ENCODE measurements at places on chromosomes 16 and 17.

- no peak for DNase-seq
Observed at GRCh38 chr16:58337090-58337444, 42.2 kb upstream of the PRSS54 start.

DNA sequence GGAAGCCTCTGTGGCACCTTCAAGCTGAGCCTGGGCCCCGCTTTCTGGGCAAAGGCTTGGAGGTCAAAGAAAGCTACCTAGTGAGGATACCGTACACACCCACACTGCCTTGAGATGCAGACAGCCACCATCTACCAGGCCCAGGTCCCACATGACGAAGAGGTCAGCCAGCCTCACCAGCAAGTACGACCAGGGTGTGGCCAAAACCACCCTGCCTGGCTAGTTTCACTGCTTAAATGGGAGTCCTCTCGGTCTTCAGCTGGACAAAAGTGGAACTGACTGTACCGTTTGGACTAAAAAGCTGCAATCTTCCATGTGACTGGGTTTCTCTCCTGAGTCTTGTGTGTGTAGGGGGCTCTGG, 21.6 kb downstream of the VASN start:
- no peak for DNase-seq

DNA sequence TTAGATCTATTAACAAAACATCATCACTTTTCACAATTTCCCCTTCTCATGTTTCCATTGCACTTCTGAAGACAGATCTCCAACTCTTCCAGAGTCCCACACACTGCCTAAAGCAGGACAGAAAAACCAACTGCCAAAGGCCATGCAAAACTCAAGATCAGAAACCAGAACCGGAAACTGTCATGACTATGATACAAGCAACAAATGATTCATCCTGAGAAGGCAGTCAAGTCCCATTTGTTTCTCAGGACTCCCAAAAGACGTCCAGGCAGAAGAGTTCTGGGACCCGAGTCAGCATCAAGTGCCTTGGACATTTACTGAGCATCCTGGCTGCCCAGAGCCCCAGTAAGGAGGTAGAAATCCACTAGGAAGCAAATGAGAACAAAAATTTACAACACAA, 38.8 kb downstream of the ERN1 start:
- DNase-seq = no peak

DNA sequence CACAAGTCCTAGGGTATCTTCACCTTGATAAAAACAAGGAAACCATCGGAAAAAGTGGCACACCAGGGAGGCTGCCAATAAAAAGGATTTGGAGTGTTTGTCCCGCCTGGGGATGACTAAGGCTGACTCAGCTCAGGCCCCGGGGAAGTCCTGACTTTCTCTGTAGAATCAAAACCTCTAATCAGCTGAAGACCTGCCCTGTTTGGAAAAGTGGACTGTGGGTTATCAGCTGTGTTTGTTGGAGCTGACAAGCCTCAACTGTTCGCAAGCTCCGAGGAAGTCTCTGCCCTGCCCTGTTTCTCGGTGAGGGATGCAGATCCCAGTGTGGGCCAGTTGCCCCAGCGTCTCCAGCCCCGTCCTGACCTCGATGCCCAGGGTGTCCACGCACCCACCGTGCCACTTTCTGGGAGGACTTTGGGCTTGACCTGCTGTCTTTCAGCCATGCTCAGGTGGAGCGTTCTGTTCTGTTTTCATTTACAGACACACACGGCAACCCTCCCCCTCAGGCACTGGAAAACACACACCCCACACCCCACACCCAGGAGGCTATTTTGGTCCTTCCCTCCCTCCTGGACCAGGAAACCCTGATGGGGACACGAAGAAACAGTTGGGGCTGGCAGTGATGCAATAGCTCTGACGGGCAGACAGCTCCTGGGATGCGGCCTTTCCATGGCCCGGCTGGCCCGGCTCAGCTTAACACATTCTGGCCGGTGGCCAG, 27.6 kb upstream of the PITPNA start:
- DNase-seq = no peak

DNA sequence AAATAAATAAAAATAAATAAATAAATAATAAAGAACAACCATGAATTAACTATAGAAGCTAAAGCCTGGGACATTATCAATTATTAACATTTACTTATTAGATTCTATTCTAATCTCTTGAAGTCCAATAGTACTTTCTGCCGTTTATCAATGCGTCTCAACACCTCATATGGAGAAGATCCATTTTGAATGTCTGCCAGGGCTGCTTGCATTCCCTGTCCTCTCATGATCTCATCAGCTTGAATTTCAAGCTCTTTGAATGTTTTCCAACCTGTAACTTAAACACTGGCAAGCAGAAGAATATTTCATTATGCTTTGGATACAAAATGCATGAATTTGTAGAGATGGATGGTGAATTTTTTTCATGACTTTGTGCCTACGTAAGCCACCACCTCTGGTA, 191.9 kb upstream of the ANKFN1 start:
- no peak for DNase-seq

GRCh38 chr16:87431926-87432325, 39.8 kb downstream of the MAP1LC3B start:
- DNase-seq = no peak

DNA sequence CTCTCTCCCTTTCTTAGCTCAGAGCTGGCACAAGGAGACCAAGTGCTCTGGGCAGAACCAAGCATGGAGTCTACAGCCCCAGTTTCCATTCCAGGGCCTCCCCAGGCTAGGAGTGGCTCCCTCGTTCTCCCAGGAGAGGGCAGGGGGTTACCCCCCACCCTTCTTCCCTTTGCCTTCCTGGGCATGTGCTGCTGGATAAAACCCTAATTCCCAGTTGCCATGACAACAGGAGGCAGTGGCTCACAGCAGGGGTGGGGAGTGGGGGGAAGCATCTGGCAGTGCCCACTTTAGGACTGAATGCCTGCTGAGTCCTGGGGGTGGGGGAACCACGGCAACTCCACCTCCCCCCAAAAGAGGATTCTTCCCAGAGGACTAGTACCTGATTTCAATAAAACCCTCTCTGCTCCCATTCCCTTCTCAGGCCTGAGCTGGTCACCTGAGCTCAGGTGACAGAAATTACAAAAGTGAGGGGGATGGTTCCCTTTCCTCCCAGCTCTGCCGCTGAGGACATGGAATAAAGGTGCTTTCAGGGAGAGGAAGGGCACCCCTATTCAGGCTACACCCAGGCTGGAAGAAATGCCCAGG, 1.8 kb downstream of the MPP2 start:
- DNase-seq = no peak

GRCh38 chr17:16215965-16216316, 607 bp upstream of the NCOR1 start:
- DNase-seq = peak; percentile 25

DNA sequence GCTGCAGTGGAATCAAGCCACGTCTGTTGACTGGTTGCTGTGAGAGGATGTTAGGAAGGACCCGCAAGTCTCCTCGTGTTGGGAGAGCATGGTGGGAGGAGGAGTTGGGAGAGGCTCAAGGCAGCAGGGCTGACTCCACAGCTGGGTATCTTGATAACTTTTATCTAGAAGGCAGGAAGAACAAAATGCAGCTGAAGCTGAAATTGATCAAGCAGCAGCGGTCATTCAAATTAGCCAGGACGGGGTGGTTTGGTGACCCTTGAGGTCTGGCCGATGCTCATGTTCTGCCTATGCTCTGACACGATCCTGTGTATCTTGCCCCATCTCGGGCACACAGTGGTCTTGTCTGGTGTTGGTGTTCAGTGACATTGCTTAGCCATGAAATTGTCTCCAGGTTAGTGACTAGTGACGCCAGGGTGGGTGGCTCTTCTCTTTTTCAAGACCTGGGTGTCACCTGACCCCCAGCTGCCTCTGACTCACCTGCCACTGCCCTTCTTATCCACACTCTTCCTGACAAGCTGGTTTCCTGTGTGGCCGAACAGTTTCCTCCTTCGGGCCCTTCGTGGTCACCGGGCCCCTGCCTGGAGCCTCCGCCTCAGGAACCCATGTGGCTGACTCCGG, 19.1 kb downstream of the NPTX1 start:
- DNase-seq = no peak

GRCh38 chr17:76312735-76313134, 4.7 kb upstream of the QRICH2 start:
- DNase-seq = no peak

- DNase-seq = no peak
Observed at GRCh38 chr16:82181461-82182185, 11.6 kb upstream of the MPHOSPH6 start.

DNA sequence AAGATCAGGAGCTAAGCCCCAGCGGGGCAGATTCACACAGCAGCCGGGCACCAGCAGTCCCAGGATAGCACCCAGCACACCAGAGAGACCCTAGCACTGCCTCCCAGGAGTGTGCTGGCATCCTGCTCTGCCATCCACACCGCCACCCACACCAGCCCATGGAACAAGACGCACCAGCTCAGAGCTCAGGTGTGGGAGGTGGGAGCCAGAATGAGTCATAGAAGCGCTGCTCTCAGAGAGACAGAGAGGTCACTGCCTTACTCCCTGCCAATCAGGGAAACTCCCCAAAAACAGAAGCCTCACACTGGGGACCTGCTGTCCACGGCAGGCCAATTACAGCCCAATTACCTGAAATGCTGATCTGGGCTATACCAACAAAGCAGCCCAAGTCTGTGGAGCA, 64.9 kb downstream of the CDYL2 start:
- no peak for DNase-seq

DNA sequence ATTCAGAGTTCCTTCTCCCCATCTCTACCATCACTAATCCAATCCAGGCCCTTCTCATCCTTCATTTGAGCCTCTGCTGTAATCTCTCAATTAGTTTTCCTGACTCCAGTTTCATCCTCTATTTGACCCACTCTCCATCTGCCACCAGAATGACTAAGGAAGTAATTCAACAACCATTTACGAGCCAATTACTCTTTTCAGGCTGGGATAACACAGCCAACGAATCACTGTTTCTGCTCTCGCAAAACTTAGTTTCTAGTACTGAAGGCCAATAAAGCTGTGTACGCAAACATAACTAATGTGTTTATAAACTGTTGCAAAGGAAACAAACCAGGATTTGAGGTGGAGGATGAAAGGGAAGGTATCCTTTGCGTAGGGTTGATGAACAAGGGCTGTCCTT, 53.7 kb downstream of the MAP2K6 start:
- no peak for DNase-seq

- no peak for DNase-seq
Observed at GRCh38 chr17:1473170-1473569, 17.1 kb upstream of the CRK start.

DNA sequence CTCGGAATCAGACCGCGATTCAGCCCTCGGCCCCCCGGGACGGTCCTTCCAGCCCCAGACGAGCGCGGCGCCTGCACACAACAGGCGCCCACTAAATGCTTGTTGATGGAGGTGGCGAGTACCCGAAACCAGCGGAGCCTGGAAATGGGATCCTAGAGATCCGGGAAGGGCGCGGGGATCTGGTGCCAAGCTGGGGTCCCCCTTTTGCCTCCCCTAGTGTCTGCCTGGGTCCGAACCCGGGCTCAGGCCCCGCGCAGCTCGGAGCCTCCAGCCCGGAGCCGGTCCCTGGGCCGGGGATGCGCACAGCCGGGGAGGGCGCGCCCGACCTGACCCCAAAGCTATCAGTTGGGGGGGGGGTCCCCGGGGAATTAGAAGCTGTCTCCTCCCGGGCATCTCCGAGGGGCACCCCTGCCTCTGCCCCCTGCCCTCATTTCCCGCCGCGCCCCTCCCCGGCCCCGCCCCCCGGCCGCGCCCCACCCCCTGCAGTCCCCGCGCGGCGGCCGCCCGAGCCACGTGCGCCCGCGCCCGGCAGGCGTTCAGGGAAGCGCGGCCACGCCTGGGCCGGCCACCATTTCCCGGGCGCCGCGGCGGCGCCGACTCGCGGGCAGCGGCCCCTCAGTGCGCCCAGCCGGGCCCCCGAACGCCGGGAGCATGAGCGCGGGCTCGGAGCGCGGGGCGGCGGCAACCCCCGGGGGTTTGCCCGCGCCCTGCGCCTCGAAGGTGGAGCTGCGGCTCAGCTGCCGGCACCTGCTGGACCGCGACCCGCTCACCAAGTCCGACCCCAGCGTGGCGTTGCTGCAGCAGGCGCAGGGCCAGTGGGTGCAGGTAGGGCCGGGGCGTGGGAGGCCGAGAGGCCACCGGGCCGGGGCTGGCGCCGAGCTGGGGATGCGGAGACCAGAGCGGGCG, at the start of gene CPNE7:
Gene CPNE7, plus strand, starts transcription at position 512 of the 906 bp plus-strand sequence. Its CDS starts 140 bp downstream, at position 652.
- DNase-seq = no peak

DNA sequence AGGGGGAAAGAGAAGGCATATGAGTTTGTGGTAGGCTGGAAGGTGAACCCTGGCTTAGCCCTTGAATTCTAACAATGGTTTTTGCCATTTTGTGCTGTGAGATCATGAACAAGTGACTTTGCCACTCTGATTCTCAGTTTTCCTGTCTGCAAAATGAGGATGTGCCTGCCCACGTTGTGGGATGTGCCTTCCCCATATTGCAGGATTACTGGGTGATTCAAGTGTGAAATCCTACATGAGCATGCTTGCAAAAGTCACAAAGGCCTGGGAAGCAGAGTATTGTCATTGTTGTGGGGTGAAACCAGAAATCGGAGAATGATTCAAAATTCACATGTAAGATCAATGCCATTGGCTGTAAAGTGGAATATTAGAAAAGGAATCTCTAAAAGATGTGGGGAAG, 28.6 kb upstream of the TVP23A start:
- DNase-seq = no peak

DNA sequence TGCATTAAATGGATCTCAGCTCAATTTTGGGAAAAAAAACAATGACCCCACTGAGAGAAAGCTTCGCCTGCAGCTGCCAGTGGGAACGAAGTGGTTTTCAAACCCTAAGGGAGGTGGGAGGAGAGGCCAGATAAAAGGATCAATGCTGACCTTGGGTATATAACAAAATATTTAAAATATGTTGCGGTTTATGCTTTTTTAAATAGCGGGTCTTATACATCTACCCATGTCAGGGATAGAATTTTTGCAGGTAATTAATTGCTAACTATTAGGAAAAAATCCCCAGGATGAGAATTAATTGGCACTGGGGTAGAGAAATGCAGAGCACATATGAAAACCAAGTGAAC, 10.9 kb upstream of the FOXF1 start:
- DNase-seq = no peak

- no peak for DNase-seq
Observed at GRCh38 chr16:15739950-15740349, 89.9 kb downstream of the NDE1 start.

GRCh38 chr16:67449739-67450138, 18.8 kb downstream of the HSD11B2 start:
- no peak for DNase-seq

DNA sequence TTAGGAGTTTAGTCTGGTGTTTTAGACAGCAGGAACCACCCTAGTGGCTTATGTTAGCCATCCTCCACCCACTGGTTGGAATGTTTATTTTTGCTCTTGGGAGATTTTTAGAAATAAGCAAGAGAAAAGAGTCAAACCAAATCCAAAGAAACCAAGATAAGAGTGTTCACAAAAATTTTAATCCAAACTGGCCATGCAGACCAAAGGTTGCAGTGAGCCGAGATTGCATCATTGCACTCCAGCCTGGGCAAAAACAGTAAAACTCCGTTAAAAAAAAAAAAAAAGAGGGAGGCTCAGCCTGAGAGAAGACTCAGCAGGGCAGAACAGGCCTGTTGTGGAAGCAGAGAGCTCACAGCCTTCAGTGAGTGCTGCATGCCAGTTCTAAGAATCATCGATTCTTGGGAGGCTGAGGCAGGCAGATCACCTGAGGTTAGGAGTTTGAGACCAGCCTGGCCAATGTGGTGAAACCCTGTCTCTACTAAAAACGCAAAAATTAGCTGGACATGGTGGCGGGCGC, 12.2 kb upstream of the C16orf54 start:
- no peak for DNase-seq

GRCh38 chr16:87701505-87701921, 64.3 kb downstream of the KLHDC4 start:
- no peak for DNase-seq

GRCh38 chr17:17993366-17993765, 20.7 kb downstream of the DRC3 start:
- DNase-seq = no peak

GRCh38 chr16:67283039-67283825, 3.9 kb downstream of the PLEKHG4 start:
- DNase-seq = no peak

All from stimulated activated CD4-positive, alpha-beta T cell treated with anti-CD3 and anti-CD28 coated beads, Interleukin-12 subunit alpha, Interleukin-12 subunit beta, amount 100 ng/mL, for 24 hours (primary cell).